Suppressor macrophage treated with lipopolysaccharide for 4 hours (primary cell): ENCODE measurements at places on chromosomes 2 and 18.

GRCh38 chr2:174125090-174125489 lies 123.2 kb downstream of the OLA1 start:
- no peak for DNase-seq

- no peak for DNase-seq
Observed at GRCh38 chr2:27804146-27804545, 32.6 kb downstream of the MRPL33 start.

DNA sequence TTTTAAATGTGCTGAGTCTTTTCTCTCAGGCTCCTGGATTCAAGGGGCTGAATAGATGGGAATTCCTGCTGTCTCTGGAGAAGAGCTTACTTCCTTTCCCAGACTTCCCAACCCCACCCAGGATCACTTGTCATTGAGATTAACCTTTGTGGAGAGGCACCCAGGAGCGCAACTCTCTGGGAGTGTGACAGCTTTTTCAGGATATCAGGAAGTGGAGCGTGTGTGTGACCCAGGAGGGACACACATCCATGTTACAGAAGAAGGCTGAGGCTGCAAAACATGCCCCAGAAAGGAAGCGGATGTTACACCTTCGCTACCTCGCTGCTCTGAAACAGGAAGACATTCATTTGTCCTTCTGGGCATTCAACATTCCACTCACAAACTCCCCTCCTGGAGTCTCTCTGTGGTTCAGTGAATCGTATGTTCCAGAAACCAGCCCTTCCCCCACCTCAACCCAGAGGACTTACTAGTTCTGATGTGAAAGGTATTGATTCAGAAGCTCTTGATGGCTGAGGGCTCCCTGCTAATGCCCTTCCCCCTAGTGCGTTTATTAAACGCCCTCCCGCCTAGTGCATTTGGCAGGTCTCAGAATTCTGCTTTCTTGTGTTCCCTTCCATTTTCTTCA lies 523.9 kb downstream of the TNS1 start:
- DNase-seq: no peak

DNA sequence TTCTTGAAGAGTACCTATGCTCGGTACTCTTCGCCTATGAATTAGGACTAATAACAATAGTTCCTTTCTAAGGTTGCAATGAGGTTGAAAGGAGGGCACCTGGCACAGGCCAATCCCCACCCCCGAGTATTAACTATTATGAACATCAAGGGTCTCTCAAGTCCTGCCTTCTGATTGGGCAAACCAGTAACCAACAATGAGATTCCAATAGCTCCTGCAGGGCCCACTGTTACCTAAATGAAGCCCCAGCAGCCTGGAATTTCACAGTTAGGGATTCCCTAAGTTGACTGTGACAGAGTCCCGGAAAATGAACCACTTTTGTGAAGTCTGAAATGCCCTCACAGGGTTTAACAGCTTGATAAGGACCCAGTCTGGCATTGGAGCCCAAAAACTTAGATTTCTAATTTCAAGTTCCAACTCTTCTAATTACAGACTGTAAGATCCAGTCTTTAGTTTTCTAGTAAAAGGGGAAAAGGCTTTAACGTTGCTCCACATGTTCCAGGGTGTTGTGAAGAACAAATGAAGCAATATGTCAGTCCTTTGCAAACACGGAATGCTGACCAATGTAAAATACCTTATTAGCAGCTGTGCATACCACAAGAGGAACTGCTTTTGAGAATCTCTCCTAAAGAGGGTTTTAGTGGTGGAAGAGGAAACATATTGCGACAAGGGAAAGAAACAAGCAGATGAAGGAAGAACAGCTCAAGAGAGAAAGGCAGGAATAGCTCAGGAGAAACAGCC lies 277.7 kb upstream of the MAP2 start:
- DNase-seq: peak; percentile 32

GRCh38 chr2:75007061-75007460 lies 48.6 kb downstream of the POLE4 start:
- no peak for DNase-seq

GRCh38 chr2:28232295-28232694 lies 160.4 kb upstream of the FOSL2 start:
- peak; percentile 12 for DNase-seq

- DNase-seq: no peak
Observed at GRCh38 chr2:155663265-155663664, 669.3 kb downstream of the NR4A2 start.

DNA sequence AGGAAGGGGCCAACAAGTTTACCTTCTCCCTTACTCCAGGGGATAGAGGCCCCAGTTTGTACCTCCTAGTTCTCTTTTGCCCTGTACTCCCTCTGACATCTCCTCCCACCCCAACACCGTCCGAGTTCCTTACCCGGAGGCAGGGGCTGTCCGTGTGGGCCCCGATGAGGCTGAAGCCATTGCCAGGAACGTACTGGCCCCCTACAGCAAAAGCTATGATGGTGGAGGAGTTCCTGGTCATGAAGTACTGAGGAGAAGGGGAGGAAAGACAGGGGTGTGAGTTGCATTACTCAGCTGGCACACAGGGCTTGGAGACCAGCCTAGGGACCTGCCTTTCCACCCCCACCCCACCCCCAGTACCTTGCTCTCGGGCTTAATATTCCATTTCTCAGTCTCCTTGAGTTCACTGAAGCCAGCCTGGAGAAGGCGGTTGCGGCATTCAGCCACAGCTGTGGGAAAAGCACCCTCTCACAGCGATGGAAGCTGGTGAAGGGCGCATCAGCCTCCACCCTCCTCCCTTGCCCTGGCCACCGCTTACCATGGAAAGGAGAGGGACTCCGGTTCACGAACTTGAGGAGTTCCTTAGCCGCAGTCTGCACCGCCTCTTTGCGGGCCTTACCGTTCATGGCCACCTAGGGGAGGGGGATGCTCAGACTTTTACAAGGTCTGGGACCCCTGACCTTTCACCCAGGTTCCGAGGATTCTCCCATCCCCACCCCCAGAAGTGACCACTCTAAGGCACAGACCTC lies 1.0 kb downstream of the DNPEP start:
- DNase-seq: no peak

DNA sequence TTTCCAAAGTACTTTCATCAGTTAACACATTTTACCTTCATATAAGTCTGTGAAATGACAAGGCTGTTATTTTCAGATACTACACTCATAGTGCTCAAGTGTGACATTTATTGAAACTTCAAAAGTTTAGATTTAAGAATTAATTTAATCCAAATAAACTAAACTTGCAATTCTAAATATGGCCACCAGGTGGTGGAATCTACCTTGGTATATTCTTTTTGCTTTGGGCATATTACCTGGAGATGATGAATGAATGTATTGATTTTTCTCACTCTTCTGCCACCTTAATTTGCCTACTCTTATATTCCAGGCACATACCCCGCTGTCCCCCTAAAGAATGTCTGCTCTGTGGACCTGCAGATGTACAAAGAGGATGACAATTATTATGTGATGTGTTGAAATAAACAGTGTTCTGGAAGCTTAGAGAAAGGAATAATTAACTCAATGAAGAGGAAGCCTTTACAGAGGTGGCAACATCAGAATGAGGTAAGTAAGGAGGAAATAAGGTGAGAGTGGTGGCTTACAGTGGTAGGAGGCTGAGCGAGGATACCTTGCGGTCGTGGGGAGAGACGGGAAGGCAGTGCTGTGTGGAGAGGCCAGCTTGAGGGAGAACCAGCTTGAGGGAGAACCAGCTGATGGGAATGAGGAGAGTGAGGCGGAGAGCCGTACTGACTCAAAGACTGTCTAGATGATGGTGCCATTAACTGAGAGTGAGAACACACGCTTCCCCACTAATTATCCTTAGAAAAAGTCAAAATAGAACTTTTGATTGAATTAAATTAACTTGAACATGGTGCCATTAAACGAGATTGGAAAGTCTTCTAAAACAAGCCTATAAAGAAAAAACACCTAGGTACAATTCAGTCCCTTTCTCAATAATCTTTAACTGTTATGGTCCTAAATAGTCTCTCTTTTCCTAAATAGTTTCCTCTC lies 179.5 kb downstream of the CELF4 start:
- peak; percentile 58 for DNase-seq

DNA sequence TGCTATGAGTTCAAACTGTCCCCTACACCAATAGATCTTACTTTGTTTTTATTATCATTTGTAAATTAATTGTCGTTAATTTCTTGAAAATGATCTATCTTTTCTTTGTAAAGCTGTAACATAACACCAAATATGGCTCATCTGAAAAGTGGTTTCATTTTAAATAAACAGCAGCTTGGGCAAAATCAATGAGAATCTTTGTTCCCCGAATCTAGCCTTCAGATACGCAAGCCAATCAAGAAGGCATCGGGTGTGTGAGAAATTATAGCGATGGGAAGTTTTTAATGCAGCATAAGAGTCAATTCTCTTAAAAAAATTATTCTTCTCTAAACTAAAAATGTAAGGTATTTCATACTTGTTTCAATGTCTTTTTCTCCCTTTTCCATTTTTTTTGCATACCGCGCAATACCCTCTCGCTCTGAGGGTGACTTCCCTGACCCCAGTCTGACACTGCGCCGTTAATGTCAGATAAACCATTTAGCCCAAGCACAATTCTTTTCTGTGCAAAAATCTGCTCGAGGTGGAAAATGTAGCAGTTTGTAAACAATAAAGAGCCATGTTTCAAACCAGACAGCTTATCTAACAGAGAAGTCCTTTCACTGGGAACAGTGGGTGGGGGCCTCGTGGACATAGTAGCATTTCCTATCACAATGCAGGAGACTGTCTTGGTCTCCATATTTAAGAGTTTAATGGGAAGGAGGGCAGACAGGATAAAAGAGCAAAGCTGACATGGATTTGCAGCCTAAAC lies 129.4 kb downstream of the TCF4 start:
- no peak for DNase-seq

DNA sequence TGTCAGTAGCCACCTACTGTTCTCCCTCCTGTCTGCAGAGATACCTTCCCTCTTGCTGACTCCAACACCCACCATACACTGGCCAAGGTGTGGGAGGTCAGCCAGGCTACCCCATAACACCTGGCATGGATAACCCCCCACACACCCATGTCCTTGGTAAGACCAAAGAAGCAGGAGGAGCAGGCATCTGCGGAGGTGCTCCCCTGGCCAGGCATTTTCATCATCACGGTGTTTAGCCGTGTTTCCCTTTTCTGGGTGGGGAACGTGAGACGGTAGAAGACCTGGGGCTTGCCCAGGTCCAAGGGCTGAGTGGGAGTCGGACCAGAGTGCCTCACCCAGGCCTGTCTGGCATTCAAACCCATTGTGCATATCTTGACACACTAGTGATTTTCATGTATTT lies 150.3 kb downstream of the SMAD7 start:
- DNase-seq: no peak

GRCh38 chr18:12422936-12423335 lies 15.2 kb downstream of the PRELID3A start:
- DNase-seq: no peak

- DNase-seq: no peak
Observed at GRCh38 chr2:86185517-86186212, 9.6 kb downstream of the IMMT start.

- DNase-seq: no peak
Observed at GRCh38 chr2:224513991-224514390, 71.2 kb downstream of the CUL3 start.

DNA sequence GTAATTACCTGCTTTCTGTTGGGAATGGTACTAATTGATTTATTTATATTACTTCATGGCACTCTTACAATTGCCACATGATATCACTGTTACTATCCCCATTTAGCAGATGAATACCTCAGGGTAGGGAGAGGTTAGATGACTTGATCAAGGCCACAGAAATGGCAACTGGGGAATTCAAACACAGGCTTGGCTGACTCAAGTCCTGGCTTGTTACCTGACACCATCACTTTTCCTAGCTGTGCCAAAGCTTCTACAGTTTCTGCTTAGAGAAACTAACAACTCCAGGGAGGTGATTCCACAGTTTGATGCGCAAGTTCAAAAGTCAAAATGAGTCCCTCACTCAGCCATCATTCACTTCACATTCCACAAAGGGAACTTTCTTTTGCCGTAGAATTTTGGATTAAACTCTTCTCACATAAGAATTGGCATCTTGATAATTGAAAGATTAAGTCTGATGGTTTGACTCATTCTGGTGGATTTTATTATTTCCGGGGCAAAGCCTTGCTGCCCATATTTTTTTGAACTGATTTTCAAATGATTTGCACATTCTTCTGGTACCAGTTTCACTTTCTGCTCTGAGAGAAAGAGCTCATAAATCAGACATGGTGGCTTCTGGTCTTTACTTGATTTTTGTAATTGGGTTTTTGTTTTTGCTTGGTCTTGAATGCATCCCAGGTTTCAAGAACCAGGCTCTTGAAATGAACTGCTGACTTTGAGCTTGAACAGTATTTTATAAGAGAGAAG lies 656.8 kb downstream of the BCL11A start:
- no peak for DNase-seq

DNA sequence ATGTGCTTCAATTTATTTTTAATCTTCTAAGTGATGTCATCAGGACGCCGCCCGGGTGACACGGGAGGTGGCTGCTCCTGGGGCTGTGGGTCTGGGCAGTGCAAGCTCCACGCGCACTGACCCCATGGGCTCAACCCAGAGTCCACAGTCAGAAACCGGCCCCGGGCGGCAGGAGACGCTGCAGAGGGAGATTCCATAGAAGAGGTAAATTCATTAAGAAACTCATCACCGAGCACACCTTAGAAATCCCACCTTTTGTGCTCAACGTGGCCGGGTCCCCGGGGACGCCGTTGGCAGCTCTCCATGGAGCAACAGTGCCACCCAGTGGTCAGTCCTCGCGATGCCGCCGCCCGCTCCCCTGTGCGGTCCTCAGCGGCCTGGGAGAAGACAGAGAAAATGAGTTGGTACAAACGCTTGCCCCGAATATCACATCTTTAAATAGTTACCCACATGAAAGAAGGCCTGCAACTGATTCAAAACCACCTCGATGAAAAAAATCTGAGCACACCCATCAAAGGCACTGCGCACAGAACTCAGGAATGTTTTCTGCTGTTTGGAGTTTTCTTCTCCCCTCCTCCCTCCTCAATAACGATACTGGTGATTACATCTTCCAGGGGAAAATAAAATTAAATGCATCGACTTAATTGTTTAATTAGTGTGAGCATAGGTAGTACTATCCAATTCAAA lies 92.6 kb downstream of the CMPK2 start:
- peak; percentile 64 for DNase-seq

DNA sequence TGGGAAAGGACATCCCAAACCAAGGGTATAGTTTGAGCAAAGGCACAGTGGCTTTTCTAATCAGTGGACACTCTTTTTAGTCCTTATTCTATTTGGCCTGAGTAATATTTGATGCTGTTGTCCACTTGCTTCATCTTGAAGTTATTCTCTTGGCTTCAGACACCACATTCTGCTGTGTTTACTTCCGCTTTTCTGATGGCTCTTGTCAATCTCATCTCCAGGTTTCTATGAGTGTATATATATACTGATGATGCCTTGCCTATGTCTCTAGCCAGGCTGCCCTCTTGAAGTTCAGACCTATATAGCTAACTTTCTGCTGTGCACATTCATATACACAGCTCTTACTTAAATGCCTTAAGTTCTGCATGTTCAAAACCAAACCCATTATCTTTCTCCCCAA lies 83.1 kb downstream of the EFEMP1 start:
- no peak for DNase-seq
